ENCODE measurements at places on chromosomes 3 and 15. TPM values are rescaled to one million over a fixed set of nuclear protein-coding genes. Genes with fewer than 3 reads are reported as not detected.

PAK6 gene
- 8.2 TPM for polyA plus RNA-seq

GNB4 gene
- polyA plus RNA-seq = 9.0 TPM

DNA sequence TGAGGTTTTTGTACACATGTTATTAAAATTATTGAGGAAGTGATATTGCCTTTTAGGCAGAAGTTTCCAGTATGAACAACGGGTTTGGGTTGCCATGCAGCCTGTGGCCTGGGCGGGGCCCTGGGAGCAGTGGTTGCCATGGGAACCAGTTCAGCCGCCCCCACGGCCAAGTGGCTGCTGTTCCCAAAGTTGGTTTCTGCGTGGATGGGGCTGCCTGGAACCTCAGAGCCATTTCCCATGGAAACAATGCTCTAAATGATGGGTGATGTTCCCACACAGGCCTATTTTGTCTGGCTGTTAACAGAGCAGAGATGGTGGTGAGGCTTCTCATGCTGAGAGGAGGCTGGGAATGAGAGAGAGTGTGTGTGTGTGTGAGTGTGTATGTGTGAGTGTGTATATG, 19.5 kb downstream of the MRAS start:
- no peak overlapping the region for H3K27ac ChIP-seq
- no peak for DNase-seq
- no peak overlapping the region for H3K4me3 ChIP-seq
- H3K27me3 ChIP-seq = no peaks in the 10 kb centered on the region

DNA sequence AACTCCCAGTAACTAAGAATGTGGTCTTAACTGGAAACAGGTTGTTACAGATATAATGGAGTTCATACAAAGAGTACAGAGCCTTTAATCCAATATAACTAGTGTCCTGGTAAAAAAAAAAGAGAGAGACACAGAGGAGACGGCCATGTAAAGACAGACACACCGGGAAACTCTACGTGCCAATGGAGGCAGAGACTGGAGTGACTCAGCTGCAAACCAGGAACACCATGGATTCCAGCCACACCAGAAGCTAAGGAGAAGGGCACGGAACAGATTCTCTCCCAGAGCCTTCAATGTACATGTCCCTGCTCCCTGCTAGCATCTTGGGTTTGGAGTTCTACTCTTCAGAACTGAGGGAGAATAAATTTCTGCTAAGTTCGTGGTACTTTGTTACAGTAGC, 4.5 kb downstream of the RNF168 start:
- peak; percentile 11 for DNase-seq
- no peaks in the 10 kb centered on the region for H3K4me1 ChIP-seq
- H3K4me3 ChIP-seq = no peak overlapping the region
- no peaks in the 10 kb centered on the region for H3K27me3 ChIP-seq
- H3K27ac ChIP-seq = peak overlapping the region; percentile 44

- no peaks in the 10 kb centered on the region for H3K36me3 ChIP-seq
- H3K27me3 ChIP-seq = no peaks in the 10 kb centered on the region
- DNase-seq = no peak
Measured at GRCh38 chr15:55654561-55655031, 66.5 kb upstream of the PYGO1 start.

GRCh38 chr15:62847900-62848489, 194.6 kb upstream of the TPM1 start:
- no peak overlapping the region for H3K27ac ChIP-seq
- no peaks in the 10 kb centered on the region for H3K27me3 ChIP-seq
- H3K4me3 ChIP-seq = no peak overlapping the region
- DNase-seq = peak; percentile 64
- H3K36me3 ChIP-seq = no peaks in the 10 kb centered on the region

GRCh38 chr3:67683522-67683921, 29.1 kb upstream of the SUCLG2 start:
- no peaks in the 10 kb centered on the region for H3K4me1 ChIP-seq
- H3K36me3 ChIP-seq = no peaks in the 10 kb centered on the region
- no peak for DNase-seq
- H3K4me3 ChIP-seq = no peak overlapping the region
- no peak overlapping the region for H3K27ac ChIP-seq

DNA sequence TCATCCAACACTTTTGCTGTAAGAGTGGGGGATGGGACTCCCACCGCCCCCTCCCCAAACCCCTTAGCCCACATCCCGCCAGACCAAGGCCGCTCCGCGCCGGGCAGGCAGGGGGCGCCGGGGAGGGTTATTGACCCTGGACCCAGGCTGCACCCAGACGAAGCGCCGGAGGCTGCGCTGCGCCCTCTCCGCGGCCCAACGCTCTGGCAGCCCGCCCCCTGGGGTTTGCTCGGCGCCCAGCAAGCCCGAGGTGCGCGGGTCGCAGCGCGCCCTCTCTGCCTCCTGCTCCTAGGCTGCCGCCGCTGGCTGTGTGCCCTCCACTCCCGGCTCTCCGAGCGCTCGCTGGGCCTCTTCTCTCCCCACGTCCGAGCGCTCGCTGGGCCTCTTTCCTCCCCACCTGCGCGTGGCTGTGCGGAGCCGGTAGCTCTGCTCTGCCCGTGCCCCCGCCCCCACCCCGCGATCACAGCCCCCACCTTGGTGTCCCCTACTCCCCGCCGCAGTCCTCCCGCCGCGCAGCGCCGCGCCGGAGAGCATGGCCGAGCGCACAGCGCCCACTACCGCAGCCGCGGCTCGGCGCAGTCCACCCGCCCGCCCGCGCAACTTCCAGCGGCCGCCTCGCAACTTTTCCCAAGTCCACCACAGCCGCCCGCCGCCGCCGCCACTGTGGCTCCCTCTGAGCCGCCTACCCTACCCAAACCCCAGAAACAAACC, 1.2 kb downstream of the MECOM start:
- H3K4me3 ChIP-seq = peak overlapping the region; percentile 64
- peaks cover 22% of the 10 kb centered on the region for H3K4me1 ChIP-seq
- peak; percentile 90 for DNase-seq
- peak overlapping the region; percentile 83 for H3K27ac ChIP-seq
- peaks cover 79% of the 10 kb centered on the region for H3K27me3 ChIP-seq

DNA sequence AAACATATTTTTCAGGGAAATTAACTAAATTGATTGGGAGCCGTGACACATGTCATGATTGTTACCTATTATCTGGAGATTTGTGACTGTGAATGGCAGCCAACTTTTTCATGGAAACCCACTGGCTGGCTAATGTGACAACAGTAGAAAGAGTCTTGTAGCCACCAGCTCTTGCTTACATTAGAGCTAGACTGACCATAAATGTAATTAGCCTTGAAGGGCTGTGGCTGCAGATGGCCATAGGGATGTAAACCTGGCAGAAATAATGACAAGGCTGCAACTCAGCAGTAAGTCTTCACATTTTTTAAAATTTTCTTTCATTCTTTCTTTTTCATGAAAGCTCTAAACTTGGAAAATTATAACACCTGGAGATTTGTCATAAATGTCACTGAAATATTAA, 168.2 kb upstream of the ROBO2 start:
- no peaks in the 10 kb centered on the region for H3K36me3 ChIP-seq
- no peak overlapping the region for H3K4me3 ChIP-seq
- H3K27ac ChIP-seq = no peak overlapping the region
- no peak for DNase-seq
